ENCODE measurements at places on chromosomes 1 and 21.

- no peak for DNase-seq
Observed at GRCh38 chr1:188615321-188615720, 1786.6 kb downstream of the PLA2G4A start.

DNA sequence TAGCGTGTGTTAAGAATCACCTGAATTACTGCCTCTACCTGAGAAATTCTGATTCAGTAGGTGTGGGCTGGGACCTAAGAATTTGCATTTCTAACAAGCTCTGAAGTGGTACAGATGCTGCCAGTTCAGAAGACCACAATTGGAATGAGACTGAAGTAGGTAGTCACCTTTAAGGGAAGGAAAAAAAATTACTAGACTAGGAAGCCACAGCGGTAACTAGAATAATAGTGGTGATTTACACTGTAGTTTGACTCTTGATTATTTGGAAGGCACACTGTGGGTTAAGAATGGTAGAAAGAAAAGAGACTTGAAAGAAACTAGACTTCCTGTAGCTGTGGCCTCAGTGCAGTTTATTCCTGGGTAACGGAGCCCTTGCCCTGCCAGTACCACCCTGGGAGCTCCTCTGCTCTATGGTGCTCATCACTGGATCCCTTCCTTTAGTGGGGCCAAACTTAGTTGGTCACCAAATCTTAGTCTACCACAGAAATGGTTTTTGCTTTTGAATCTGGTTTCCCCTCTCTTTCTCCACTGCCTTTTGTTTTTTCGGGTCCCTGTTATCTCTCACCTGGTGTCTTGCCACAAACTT, 43.6 kb downstream of the ARID1A start:
- no peak for DNase-seq

DNA sequence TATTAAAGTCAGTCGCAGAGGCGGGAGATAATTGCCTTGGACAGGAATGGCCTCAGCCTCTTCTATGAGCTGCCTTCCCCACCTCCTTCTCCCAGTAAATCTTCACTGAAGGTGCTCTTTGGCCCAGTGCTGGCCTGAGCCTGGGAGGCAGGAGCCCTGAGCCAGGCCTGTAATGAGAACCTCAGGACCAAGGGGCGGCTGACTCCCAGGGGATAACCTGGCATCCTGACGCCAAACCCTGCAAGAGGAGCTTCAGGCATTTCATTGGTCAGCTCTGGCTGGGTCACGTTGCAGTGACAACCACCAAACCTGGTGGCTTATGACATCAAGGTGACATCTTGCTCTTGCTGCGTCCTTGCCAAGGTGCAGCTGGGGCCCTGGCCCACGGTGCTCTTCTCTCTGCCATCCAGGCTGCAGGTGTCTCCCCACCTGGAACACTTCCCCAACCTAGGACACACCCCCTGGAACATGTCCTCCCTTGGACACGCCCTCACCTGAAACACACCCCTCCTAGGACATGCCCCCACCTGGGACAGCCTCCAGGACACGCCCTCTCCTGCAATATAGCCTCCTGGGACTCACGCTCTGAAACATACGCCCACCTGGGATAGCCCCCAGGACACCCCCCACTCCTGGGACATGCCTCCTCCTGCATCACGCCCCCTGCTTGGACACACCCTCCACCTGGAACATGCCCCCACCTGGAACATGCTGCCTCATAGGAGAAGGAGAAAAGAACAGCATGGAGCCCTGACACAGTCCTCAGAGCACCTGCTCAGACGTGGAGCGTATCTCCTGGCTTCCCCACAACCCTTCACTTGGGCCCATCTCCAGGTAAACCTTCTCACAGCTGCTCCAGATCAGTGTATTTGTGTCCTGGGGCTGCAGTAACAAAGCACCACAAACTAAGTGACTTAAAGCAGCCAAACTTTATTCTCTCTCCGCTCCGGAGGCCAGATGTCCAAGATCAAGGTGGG, 333.6 kb downstream of the NPHP4 start:
- no peak for DNase-seq

DNA sequence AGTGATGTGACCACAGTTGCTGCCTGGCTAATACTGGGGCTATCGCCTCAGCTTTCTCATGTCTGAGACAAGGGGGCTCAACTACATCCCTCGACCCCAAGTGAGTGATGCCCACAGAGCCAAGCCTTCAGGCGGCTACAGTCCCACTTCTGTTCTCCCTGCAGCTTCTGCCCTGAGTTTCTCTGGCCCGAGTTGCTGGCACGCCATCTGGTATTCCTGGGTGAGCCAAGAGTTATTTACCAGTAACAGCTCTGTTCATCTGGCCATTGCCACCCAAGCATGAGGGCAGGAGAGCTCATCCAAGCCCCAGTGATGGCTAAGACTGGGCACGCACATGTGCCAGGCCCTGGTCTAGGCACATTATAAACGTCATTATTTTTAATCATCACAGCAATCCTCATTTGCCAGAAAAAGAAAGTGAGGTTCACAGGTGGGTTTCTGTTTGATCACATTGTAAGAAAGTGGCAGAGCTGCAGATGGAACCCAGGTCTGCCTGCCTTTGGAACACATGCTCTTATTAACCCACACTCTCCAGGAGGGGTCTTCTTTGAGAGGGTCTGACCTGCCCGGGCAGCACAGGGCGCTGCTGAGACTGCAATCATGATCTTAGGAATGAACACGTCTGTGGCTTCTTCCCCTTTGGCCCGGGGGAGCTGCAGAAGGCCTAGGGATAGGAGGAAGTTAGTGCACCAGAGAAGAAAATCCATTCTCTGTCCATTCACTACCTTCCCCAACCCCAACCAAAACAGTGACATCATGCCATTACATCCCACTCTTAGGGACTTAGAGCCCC, 27.5 kb downstream of the KCND3 start:
- DNase-seq: no peak

GRCh38 chr1:151819976-151820623, 11.5 kb downstream of the RORC start:
- DNase-seq: no peak

GRCh38 chr1:200279810-200280411, 129.9 kb downstream of the ZNF281 start:
- peak; percentile 56 for DNase-seq

GRCh38 chr21:25215698-25216384, 391.4 kb downstream of the MRPL39 start:
- no peak for DNase-seq

- DNase-seq: no peak
Observed at GRCh38 chr1:156382561-156382960, 13.6 kb downstream of the RHBG start.

DNA sequence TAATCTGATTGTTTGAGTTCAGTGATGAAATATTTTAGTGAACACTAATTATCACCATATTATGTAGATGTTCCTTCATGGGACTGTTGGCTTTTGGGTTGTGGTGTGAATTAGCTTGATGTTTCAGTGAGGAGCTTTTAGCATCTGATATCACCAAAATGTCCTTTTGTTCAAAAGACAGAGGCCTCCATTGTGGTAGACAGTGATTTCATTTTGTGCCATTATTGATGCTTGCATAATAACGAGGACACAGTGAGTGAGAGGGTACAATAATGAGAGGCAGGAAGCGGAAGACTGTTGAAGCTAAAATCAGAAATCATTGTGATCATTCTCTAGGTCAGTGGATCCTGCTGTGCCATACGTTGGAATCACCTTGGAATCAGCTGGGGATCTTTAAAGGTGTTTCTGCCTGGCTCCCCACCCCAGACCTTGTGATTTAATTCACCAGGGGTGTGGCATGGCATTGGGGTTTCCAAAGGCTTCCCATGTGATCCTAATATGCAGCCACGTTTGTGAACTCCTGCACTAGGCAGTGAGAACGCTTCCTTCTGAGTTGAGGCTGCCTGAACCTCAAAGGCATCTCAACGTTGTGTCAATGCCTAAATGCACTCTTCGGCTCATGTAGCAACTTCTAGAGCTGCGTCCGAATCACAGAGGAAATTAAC, 82.1 kb upstream of the KIF1B start:
- DNase-seq: no peak

- no peak for DNase-seq
Observed at GRCh38 chr21:38661889-38662568, 143.7 kb upstream of the ETS2 start.

GRCh38 chr1:43463479-43463878, 9.7 kb upstream of the HYI start:
- DNase-seq: no peak

All from brain microvascular endothelial cell (primary cell).